Osteoblast (primary cell): ENCODE measurements at places on chromosomes 7 and 10. TPM values are rescaled to one million over a fixed set of nuclear protein-coding genes. Genes with fewer than 3 reads are reported as not detected.

Gene ITGB8
- total RNA-seq, result 30.9 and 35.1 TPM in 2 replicates

Gene PNLIPRP3
- total RNA-seq, result 0.59 and 0.72 TPM in 2 replicates

Gene FGF8
- not detected in 2 replicates for total RNA-seq

Gene FFAR4
- total RNA-seq, result not detected in 2 replicates

Gene SP8
- not detected in 2 replicates for total RNA-seq

Gene TLL2
- total RNA-seq, result under 0.01 and 0.36 TPM in 2 replicates

Gene LIPJ
- under 0.01 TPM in 2 replicates for total RNA-seq
